ENCODE measurements at places on chromosomes 12 and 14.

DNA sequence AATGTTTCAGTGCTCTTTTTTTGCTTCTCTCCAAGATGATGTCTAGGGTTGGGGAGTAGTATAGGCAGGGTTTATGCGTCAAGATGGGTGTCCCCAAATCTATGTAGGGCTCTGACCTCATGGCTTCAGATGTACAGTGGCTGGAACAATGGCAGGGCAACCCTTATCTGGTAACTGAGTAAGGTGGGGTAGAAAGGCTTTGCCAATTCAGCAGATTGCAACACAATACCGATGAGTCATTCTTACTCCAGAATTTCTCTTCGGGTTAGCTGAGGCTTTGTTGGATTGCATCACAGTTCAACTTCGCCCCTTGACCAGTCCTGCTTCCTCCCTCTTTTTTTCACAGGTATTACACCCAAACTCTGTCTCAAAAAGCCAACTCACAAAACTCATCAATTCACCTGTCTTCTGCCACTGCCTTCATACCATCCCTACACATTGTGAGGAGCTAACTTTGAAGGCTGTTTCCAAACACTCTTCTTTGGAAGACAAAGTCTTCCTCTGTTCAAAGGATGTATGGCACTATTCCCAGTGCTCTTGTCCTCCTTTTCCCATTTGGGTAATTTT is 190.2 kb upstream of the CNOT2 start:
- no peaks in the 10 kb centered on the region for H3K36me3 ChIP-seq
- H3K4me3 ChIP-seq, result no peak overlapping the region
- no peak for DNase-seq
- no peak overlapping the region for H3K27ac ChIP-seq

DNA sequence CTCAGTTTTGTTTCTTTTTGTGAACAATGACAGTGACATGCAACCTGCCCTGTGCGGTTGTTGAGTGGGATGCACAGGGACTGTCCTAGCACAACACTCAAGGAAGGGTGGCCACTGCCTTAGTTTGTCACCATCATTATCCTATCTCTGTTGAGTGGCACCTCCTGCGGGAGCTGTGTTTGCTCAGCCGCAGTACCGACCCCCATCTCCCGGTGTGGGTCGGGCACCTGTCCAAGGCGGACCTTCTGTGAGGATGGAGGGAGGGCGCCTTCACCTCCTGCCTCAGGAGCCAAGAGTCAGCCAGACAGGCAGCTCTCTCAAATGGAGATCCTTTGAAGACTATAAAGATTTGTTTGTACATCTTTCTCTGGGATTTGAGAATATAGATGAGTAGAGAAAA is 142.1 kb downstream of the TSPAN9 start:
- H3K27ac ChIP-seq, result peak overlapping the region; percentile 82
- H3K36me3 ChIP-seq, result peaks cover 4% of the 10 kb centered on the region
- H3K4me3 ChIP-seq, result no peak overlapping the region
- DNase-seq, result no peak

- no peak overlapping the region for H3K27ac ChIP-seq
- no peaks in the 10 kb centered on the region for H3K36me3 ChIP-seq
- H3K27me3 ChIP-seq, result no peaks in the 10 kb centered on the region
Observed at GRCh38 chr12:117768860-117769259, 199.9 kb downstream of the KSR2 start.

DNA sequence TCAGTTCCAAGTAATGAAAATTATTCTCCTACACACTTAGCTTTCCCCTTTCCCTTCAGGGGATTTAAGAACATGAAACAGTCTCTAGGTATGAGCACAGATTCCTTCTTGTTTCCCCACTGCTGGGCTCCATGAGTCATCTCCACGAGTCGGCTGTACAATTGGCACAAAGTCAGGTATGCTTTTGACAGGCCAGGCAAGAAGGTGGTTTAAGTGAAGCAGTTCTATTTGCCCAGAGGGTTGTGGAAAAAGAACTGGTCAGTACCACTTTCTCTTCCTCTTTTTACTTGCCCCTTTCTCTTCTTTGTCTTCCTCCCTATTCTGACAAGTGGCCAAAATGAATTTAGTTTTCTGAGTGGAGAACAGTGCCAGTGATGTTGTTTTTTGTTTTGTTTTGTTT is 16.3 kb downstream of the DYNC1H1 start:
- no peak for DNase-seq
- H3K27ac ChIP-seq, result peak overlapping the region; percentile 57
- no peak overlapping the region for H3K4me3 ChIP-seq
- no peaks in the 10 kb centered on the region for H3K4me1 ChIP-seq
- H3K36me3 ChIP-seq, result peaks cover 97% of the 10 kb centered on the region
- no peaks in the 10 kb centered on the region for H3K27me3 ChIP-seq

- no peaks in the 10 kb centered on the region for H3K4me1 ChIP-seq
- no peaks in the 10 kb centered on the region for H3K36me3 ChIP-seq
- no peak overlapping the region for H3K4me3 ChIP-seq
Observed at GRCh38 chr12:32367381-32367780, 32.0 kb upstream of the FGD4 start.

- no peak for DNase-seq
- no peak overlapping the region for H3K27ac ChIP-seq
- no peaks in the 10 kb centered on the region for H3K4me1 ChIP-seq
Observed at GRCh38 chr12:25840678-25841465, 117.6 kb upstream of the RASSF8 start.

GRCh38 chr12:72282721-72283120 is 10.6 kb downstream of the TRHDE start:
- H3K27me3 ChIP-seq, result no peaks in the 10 kb centered on the region
- DNase-seq, result no peak
- H3K36me3 ChIP-seq, result no peaks in the 10 kb centered on the region
- no peak overlapping the region for H3K27ac ChIP-seq

DNA sequence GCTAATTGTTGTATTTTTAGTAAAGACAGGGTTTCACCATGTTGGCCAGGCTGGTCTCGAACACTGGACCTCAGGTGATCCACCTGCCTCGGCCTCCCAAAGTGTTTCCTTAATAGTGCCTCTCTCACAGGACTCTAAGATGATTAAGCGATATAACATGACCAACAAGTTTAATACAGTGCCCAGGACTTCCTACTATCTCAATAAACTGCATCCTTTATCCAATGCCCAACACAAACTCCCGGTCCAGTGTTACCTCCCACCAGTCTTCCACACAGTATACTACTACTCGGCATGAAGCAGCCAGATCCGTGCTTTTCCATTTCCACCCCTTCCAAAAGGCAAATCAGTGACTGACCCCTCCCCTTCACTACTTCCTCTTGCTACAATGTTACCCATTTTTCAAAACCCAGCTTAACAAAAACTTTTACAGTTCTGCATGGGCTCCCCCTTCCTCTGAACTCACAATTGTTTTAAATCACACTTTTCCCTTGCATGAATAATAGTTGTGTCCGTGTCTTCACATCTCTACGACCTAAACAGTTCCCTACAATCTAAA is 900 bp downstream of the NOP2 start:
- no peaks in the 10 kb centered on the region for H3K27me3 ChIP-seq
- H3K27ac ChIP-seq, result peak overlapping the region; percentile 90
- no peak for DNase-seq
- H3K36me3 ChIP-seq, result peaks cover 39% of the 10 kb centered on the region

GRCh38 chr12:65248656-65249633 is 29.5 kb upstream of the MSRB3 start:
- H3K27ac ChIP-seq, result no peak overlapping the region
- H3K4me1 ChIP-seq, result no peaks in the 10 kb centered on the region
- no peak for DNase-seq

GRCh38 chr12:95151406-95151805 is 65.9 kb downstream of the FGD6 start:
- H3K27me3 ChIP-seq, result no peaks in the 10 kb centered on the region
- no peaks in the 10 kb centered on the region for H3K36me3 ChIP-seq
- H3K27ac ChIP-seq, result no peak overlapping the region
- H3K4me1 ChIP-seq, result peaks cover 4% of the 10 kb centered on the region
- DNase-seq, result no peak
- no peak overlapping the region for H3K4me3 ChIP-seq

DNA sequence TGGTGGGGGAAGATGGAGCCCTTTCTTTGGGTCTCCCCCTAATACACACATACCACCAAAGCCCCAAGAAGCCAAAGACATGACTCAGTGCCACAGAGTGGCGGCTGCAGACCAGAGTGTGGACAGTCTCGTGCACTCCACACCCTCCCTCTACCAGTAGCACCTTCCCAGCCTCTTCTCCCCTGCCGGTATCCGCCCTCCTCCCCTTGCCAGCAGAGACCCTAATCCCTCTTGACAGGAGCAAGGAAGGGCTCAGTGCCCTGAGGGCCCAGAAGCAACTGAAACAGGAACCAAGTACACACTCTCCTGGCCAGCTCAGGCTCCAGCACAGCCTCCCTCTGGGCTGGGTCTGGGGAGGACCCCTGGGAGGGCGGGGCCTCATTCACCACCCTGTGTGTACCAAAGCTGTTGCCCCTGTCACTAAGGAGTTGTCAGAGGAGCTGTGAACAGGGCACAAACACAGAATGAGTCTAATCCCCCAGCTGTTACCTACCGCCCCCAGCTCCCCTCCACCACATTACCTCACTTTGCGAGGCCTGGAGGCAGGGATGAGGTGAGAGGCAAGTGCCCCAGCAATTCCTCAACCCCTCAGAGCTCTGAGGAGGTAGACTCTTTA is 8.2 kb downstream of the SPRYD3 start:
- H3K27me3 ChIP-seq, result no peaks in the 10 kb centered on the region
- H3K4me3 ChIP-seq, result no peak overlapping the region
- H3K4me1 ChIP-seq, result peaks cover 40% of the 10 kb centered on the region
- H3K27ac ChIP-seq, result no peak overlapping the region
- DNase-seq, result no peak
- H3K36me3 ChIP-seq, result peaks cover 25% of the 10 kb centered on the region

DNA sequence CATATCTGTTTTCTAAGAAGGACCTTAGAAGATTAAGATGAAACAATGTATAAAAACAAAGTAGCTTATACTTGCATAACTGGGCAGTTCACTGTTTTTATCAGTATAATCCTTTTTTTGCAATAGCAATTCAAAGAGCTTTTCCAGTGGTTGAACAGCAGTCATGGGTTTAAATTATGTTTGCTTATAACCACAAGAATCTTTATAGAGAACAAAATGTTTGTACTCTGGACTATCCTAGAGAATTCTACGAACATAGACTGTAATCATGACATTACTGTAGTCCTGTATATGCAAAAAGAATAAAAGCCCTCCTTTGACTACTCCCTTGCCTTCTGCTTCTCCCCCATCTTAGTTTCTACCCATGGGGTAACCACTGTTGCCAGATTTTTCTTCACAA is 5.7 kb downstream of the FAM177A1 start:
- no peaks in the 10 kb centered on the region for H3K27me3 ChIP-seq
- peak overlapping the region; percentile 98 for H3K27ac ChIP-seq
- H3K4me3 ChIP-seq, result no peak overlapping the region
- DNase-seq, result no peak
- peaks cover 58% of the 10 kb centered on the region for H3K36me3 ChIP-seq

DNA sequence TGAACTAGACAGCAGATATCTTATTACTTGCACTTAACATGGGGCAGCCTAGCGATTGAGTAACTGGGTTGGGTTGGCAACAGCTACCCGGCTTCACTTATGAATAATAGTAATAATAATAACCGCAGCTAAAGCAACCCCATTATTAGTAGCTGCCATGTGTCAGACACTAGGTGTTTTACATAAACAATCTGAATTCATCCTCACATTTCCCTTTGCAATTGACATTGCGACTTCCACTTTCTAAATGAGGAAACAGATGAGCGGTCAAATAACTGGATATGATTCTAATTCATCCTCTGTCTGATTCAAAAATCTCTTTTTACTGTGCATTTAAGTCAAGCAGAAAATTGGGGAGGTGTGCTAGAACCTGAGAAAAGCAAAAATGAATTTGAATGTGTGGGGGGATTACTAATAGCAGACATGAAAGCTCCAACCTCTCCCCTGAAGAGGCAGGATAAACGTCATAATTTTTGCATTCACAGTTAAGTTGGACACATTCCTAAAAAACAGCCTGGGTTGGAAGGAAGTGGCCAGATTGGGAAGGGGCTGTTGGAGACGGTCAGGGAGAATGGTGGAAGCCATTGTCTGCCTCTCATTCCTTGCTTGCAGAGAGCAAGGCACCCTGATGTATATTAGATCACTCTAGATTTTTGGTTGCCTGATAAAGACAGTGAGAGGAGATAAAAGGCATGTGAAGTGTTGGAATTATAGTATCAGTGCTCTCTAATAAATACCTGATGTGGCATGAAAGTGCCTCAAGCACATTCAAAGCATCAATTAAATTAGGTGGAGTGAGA is 13.1 kb downstream of the EMP1 start:
- DNase-seq, result no peak
- H3K27me3 ChIP-seq, result no peaks in the 10 kb centered on the region
- no peak overlapping the region for H3K4me3 ChIP-seq
- H3K27ac ChIP-seq, result peak overlapping the region; percentile 54
- H3K4me1 ChIP-seq, result peaks cover 68% of the 10 kb centered on the region

DNA sequence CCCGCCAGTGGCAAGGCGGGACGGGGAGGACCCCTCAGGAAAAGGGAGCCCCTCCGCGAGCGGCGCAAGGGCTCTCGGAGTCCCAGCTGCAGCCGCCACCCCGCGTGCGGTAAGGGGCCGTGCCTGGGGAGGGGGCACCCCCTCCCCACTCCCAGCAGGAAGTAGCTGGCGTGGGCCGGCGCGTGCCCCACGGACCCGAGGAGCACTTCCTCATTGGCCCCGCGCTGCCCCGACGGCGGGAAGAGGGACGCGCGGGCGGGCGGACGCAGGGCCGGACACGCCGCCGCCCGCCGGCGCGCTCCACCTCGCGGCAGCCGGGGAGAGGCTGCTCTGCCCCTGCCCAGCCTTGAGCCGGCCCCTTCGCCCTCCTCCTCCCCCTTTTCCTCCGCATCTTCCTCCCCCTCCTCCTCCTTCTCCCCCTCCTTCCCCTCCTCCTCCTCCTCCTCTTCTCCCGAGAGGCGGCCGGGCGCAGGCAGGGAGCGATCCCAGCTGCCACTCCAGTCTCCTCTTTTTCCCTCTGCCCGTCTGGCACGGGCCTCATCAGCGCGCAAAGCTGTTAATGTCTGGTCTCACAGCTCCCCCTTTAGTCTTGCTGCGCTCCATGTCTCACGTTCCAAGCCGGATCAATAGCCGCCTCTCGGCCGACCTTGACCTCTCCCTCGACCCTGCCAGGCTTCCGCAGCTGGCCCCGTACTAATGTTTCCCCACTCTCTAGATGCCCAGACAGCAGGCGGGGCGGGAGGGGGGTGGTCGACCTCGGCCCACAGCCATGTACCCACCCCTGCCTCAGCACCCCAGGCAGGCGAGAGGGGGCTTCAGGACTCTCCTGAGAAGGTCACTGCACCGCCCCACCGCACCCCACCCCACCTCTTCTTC is 2.6 kb upstream of the BCL11B start:
- H3K4me1 ChIP-seq, result peaks cover 55% of the 10 kb centered on the region
- H3K4me3 ChIP-seq, result peak overlapping the region; percentile 36
- no peaks in the 10 kb centered on the region for H3K36me3 ChIP-seq
- peaks cover 50% of the 10 kb centered on the region for H3K27me3 ChIP-seq
- DNase-seq, result peak; percentile 38

Data from upper lobe of left lung (tissue), 6 donors.